Activated CD8-positive, alpha-beta memory T cell treated with anti-CD3 and anti-CD28 coated beads for 4 hours (primary cell): ENCODE measurements at places on chromosomes 6 and 20.

- DNase-seq = no peak
Observed at GRCh38 chr6:43492673-43493072, 15.3 kb downstream of the TJAP1 start.

GRCh38 chr6:49342410-49342809 is 120.6 kb downstream of the MMUT start:
- no peak for DNase-seq

- no peak for DNase-seq
Observed at GRCh38 chr20:2451422-2451821, 19.2 kb downstream of the SNRPB start.

DNA sequence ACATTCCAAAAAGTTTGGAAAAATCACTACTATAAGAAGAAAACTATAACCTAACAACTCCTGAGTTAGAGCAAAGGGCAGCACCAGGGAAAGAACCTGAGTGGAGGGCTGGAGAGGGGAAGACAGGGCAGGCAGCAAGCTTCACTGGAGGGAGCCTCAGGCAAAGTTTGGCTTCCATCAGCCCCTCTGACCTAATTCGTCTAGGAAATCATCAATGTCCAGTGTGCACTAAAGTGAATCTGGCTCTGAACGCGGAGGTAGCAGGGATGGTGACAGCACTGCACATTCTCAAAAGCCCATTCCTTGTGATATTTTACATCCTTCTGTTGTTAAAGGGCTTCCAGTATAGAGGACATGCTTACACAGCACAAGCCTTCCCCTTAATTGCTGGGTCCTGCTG is 87.1 kb downstream of the ZDHHC14 start:
- DNase-seq = no peak

DNA sequence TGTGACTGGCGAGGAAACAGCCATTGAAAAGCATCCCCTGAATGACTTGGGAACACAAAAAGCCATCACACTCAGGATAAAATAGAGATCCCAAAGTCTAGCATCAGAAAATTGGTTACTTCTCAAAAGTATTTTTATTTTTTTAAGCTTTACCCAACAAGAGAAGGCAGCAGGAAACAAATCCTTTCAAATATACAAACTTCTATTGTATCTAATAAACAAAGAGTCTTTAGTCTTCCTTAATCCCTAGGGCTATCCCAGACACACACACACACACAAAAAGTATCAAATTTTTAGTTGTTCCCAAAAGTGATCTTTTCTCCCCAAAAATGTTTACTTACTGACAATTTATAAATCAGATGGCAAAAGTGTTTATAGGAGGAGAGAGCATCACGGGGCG is 33.2 kb upstream of the MARCKS start:
- DNase-seq = no peak

DNA sequence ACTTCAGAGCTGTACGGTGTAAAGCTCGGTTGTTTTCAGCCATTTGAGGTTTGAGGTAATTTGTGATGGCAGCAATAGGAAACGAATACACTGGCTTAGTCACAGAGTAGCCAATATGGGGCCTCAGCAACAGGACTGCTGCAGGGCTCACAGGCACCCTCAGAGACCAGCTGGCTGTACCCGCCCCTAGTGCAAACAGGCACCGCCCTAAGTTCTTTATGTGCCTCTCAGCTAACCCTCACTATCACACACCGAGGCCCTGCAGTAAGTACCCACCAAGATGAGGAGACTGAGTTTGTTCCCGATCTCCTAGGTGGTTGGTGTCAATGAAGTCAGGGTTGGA is 11.2 kb upstream of the SERPINB9 start:
- DNase-seq = no peak

GRCh38 chr6:4342407-4343137 is 207.2 kb upstream of the ECI2 start:
- DNase-seq = no peak

GRCh38 chr6:137494281-137494987 is at the start of gene OLIG3:
Gene OLIG3, minus strand, starts transcription at chr6:137494394. Its CDS starts 224 bp downstream, at chr6:137494170.
- peak; percentile 42 for DNase-seq

- DNase-seq = no peak
Observed at GRCh38 chr20:4040283-4041179, 25.2 kb upstream of the RNF24 start.

DNA sequence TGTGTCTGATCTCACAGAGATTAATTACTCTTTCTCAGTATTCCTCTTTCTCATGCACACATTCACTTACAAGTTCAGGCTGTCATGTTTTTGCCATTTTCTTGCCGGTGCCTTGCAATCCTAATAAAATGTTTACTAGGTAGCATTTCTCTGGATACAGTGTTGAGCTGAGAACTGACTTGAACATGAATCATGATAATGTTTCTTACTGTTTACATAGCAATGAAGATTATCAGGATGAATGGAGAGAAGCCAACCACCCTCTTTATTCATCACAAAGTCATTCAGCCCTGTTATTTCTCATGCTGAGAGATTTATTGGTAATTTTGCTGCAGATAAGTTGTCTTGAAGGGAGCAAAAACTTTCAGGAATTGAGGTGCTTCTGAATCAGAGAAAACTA is 185.5 kb upstream of the ECI2 start:
- DNase-seq = no peak

GRCh38 chr6:8059129-8059528 is 5.1 kb downstream of the BLOC1S5 start:
- no peak for DNase-seq

DNA sequence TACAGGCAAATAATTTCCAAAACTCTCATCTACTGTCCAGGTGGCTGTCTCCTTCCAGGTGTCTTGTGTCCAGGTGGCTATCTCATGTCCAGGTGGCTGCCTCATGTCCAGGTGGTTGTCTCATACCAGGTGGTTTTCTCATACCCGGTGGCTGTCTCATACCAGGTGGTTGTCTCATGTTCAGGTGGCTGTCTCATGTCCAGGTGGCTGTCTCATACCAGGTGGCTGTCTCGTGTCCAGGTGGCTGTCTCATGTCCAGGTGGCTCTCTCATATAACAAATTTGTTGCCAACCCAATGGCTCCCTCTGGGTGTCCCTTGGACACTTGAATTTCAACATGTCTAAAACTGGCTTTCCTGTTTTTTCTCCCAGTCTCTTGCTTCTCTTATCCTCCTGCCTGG is 14.3 kb upstream of the SLC22A3 start:
- DNase-seq = no peak

GRCh38 chr20:20582734-20583133 is 129.7 kb downstream of the RALGAPA2 start:
- DNase-seq = no peak

- no peak for DNase-seq
Observed at GRCh38 chr6:167956983-167957492, 40.4 kb upstream of the KIF25 start.

GRCh38 chr6:117200067-117200466 is 65.3 kb upstream of the VGLL2 start:
- no peak for DNase-seq

DNA sequence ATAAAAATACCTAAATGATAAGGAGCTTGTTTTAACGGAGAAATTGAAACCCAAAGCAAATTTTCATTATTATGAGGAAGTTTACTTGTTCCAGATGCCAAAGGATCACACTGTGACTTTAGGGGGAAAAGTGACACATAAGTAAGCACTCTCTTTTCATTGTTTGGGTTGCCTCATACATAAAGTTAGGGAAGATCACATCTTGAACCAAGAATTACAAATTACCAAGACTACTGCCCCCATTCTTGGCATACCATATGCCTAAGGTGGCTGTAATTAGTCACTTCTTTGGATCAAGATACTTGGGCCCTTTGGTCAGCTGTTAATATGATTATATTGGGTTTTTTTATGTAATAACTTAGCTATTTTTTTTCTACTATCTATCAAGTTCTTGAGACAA is 269.0 kb downstream of the COL12A1 start:
- no peak for DNase-seq

- no peak for DNase-seq
Observed at GRCh38 chr6:49692534-49692933, 20.8 kb downstream of the CRISP2 start.

- no peak for DNase-seq
Observed at GRCh38 chr20:54126806-54127655, 46.8 kb downstream of the CYP24A1 start.

DNA sequence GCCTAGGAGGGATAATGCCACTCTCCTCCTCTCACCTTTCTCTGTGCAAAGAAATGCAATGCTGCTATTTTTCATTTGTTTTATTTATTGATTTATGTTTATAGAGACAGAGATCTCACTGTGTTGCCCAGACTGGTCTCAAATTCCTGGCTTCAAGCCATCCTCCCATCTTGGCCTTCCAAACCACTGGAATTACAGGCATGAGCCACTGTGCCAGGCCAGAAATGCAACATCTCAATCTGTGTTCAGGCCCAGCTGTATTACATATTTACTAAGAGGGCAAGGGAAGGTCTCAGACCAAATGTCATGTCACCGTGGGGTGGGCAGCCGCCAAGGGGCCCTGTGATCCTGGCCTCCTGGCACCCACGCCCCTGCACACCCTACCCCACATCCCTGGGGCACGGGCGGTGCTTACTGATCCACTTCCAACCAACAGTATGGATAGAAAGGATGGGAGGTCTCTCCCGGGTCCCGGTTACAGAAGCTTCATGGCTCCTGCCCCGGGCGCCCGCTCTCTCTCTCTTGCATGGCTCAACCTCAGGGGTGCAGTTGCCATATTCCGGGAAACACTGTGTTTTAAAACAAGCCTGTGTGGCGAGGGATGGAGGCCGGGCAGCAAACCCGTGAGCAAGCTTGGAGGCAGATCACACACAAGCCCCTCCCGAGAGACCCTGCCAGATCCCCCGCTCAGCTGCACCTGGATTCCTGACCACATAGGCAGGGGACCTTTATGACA is 111.8 kb downstream of the AGPAT4 start:
- DNase-seq = no peak

GRCh38 chr6:70404658-70405057 is 8.7 kb upstream of the FAM135A start:
- no peak for DNase-seq

GRCh38 chr20:2657241-2657640 is 4.8 kb downstream of the NOP56 start:
- no peak for DNase-seq

- DNase-seq = no peak
Observed at GRCh38 chr6:17277256-17277655, 3.9 kb upstream of the RBM24 start.

- no peak for DNase-seq
Observed at GRCh38 chr6:69427882-69428281, 368.9 kb downstream of the LMBRD1 start.

DNA sequence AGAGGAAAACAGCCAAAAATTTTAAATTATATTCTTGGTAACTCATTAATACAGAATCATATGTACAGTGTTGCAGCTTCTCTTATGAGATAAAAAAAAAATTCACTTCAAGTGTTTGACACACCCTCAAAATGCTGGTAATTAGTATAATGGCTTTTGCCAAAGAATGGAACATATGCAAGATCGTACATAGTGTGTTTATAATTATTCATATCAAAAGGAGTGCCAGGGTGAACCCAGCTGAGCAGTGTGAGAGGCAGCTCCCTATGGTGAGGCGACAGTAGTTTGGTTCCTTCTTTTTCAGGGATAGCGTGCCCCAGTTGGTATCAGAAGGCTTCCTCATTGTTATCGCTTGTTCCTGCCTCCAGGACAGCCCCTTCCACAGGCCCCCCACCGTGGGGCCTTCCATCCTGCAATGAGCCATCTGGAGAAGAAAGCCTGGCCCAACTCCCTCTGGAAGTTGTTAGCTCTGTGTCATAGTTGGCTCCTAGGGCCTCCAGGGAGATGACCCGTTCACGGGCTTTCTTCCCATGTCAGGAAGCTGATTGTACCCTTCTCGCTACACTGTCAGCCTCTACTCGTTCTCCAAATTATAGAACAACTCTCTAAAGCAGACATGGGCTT is 150.7 kb downstream of the FRK start:
- DNase-seq = no peak

DNA sequence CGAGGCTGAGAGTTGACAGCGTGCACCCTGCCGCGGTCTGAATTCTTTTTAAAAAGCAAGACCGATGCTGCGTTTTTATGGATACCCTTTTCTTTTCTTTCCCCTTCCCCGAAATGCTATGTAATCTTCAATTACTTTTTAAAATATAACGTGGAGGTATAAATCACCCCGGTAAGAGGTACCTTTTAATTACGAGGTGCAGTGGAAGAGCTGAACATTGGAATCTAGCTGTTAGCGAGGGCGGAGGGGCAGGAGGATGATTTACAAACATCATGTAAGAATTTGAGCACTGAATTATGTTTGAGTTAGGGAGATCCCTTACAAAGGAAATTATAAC is 1.2 kb downstream of the EYA2 start:
- DNase-seq = no peak

GRCh38 chr6:111461860-111462259 is 21.2 kb downstream of the REV3L start:
- no peak for DNase-seq

DNA sequence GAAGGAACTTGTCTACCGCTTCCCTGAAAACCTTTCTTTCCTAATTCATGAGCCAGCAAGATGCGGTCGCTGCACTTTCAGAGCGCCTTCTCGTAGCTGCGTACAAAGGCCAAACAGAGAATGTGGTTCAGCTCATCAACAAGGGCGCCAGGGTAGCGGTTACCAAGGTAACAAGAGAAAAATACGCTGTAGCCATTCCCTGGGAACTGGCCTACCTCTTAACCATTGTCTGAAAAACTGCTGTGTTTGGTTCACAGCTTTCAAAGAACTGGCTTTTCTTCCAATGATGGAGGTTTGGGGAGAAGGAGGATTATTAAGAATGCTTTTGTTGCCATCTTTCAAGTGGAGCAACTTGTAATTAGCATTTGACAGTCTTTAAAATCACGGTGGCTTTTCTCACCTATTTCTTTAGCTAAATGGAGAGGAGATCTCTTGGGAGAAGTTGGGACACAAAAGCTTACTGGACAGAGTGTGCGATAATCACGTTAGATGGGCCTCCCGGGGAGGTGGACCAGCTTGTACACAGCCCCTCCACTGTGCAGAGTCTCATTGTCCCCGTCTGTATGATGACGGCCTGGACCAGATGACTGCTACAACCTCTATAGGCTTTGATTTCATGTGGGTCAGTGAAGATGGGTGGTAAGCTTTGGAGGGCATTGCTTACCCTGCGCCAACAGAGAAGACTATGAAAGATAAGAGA is 71.5 kb downstream of the LYRM2 start:
- DNase-seq = no peak

DNA sequence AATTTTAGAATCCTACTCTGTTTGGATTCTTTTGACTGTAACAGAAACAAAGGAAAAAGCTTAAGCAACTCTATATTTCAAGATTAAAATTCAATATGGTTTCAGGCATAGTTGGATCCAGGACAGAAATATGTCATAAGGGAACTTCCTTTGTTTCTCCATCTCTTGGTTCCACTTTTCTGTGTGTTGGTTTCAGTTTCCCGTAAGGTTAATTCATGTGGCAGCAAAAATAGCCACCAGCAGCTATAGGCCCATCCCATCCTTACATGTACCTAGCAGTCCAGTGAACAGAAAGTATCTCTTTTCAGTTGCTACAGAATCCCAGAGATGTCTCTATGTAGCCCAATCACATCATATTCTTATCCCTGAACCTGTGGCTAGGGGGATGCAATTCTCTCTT is 8.8 kb upstream of the FAM8A1 start:
- no peak for DNase-seq

- no peak for DNase-seq
Observed at GRCh38 chr6:31723245-31723979, at the start of gene MPIG6B. Gene MPIG6B, plus strand, starts transcription at chr6:31723373. Its CDS starts 11 bp downstream, at chr6:31723384.
